Stimulated activated CD4-positive, alpha-beta T cell treated with anti-CD3 and anti-CD28 coated beads, TNF-alpha, amount 100 ng/mL, for 48 hours (primary cell): ENCODE measurements at places on chromosomes 11 and 22.

- no peak for DNase-seq
Observed at GRCh38 chr11:120123946-120124345, 14.0 kb downstream of the TRIM29 start.

- no peak for DNase-seq
Observed at GRCh38 chr22:39731481-39731880, 160.9 kb downstream of the CACNA1I start.

DNA sequence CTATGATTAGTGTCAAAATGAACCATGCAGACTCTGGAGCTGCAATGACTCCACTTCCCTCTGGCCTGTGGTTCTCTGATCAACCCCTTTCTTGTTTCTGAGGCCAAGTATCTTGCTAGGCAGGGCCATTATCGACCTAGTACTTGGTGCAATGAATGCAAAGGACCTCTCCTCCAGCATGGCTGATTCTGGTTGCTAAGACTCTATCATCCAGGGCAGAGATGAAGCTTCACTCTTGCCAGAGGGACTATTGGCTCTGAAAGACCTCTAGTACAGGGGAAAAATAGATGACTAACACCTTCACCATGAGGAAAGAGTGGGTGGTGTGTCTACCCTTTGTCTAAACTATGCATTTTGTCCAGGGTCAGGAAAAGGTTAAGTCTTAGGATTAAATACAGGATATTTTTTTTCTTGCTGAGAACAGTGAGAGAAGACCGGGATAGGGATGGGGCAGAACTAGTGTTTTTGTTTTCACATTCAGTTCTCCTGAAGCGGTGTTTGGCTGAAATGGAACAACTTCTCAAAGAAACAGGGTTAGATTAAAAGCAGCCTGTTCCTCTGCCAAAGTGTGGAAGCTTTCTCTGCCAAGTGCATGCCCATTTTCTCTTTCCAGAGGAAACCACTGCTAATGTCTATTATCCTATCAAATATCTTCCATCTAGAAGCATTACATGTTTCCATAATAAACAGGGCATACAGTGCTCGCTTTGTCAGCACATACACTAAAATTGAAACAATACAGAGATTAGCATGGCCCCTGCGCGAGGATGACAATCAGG is 5.0 kb upstream of the MTFP1 start:
- DNase-seq, result no peak

- DNase-seq, result no peak
Observed at GRCh38 chr11:67371189-67371910, 2.0 kb downstream of the CLCF1 start.

DNA sequence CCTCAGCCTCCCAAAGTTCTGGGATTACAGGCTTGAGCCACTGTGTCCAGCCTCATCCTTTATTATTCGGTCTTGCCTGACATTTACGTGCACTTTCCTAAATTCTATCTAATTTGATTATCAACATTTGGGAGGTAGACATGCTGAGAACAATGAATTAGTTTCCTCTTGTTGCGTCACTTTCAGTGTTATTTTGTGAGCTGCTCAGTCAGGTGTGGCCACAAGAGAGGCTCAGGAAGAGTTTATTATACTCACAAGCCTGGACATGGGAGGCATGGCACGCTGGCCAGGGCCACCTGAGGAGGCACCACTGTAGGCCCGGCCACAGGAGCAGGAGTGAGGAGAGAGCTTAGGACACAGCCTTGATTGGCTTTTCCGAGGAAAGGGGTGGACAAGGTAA is 59.7 kb upstream of the RBFOX2 start:
- no peak for DNase-seq

- no peak for DNase-seq
Observed at GRCh38 chr11:43866969-43867368, 13.7 kb upstream of the ALKBH3 start.

- no peak for DNase-seq
Observed at GRCh38 chr22:38416621-38417251, 38.3 kb downstream of the KCNJ4 start.

- DNase-seq, result no peak
Observed at GRCh38 chr11:133011604-133012003, 520.7 kb downstream of the OPCML start.

DNA sequence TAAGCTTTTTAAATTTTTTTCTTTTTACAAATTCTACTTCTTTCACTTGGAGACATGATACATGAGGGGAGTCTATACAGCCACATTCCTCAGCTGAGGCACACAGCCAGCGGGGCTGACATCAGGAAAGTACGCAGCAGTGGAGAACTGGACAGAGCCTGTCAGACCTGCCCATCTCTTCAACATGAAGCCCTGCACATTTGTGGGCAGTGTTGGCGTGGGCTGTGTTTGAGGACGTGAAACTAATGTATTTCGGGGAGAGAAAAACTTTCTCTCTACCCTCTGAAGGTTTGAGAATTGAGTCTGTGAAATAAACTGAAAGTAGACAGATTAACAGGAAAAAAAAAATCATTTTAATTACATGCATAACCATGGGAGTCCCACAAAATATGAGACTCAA is 84.8 kb upstream of the HTATIP2 start:
- DNase-seq, result no peak
